ENCODE measurements at places on chromosomes 1 and 21. TPM values are rescaled to one million over a fixed set of nuclear protein-coding genes. Genes with fewer than 3 reads are reported as not detected.

CYP4Z1 gene
- not detected for total RNA-seq

DNA sequence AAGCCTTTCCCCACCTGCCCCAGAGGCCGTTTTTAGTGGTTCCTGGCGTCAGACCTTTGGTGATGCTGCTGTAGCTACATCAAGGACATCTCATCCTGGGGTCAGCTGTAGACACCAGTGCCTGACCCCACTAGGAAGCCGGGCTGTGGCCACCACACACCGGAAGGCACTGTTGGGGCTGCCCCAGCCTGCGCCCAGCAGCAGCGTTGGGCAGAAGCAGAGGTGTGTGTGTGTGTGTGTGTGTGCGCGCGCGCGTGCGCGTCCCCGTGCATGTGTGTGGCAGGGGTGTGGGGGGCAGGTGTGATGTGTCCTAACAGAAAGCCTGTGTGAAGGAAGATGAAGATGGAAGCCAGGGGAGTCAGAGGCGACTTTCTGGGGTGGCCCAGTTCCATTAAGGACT lies 62.0 kb upstream of the COL6A1 start:
- no peak for DNase-seq

- no peak for DNase-seq
These were observed 11.9 kb downstream of the ADGRB2 start for GRCh38 chr1:31752258-31752657.

- no peak for DNase-seq
These were observed 2.8 kb downstream of the TCEA3 start for GRCh38 chr1:23421753-23422240.

- DNase-seq: no peak
These were observed 282.1 kb upstream of the BRINP3 start for GRCh38 chr1:190759807-190760206.
